ENCODE measurements at places on chromosomes 16 and 17. TPM values are rescaled to one million over a fixed set of nuclear protein-coding genes. Genes with fewer than 3 reads are reported as not detected.

The PIK3R5 gene
- total RNA-seq, result 7.5 TPM

The SF3B3 gene
- 95.1 TPM for total RNA-seq

GRCh38 chr17:72033334-72033733, 87.5 kb upstream of the SOX9 start:
- no peaks in the 10 kb centered on the region for H3K4me1 ChIP-seq
- H3K36me3 ChIP-seq, result no peaks in the 10 kb centered on the region
- H3K4me3 ChIP-seq, result no peak overlapping the region

DNA sequence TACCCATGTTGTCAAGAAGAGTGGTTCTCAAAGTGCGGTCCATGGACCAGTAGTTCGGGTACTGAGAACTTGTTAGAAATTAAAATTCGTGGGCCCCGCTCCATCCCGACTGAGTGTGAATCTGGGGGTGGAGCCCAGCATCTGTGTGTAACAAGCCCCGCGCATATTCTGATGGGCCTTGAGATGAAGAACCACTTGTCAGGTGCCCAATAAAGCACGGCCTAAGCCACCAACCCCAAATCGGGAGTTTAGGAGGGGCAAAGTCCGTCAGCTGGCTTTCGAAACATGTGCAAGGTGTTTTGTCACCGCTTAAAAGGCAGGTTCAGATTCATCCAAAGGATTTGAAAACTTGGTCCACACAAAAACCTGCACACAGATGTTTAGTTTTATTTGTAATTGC, 29.5 kb downstream of the PSMD12 start:
- H3K4me3 ChIP-seq, result no peak overlapping the region
- H3K4me1 ChIP-seq, result no peaks in the 10 kb centered on the region
- no peak for DNase-seq

DNA sequence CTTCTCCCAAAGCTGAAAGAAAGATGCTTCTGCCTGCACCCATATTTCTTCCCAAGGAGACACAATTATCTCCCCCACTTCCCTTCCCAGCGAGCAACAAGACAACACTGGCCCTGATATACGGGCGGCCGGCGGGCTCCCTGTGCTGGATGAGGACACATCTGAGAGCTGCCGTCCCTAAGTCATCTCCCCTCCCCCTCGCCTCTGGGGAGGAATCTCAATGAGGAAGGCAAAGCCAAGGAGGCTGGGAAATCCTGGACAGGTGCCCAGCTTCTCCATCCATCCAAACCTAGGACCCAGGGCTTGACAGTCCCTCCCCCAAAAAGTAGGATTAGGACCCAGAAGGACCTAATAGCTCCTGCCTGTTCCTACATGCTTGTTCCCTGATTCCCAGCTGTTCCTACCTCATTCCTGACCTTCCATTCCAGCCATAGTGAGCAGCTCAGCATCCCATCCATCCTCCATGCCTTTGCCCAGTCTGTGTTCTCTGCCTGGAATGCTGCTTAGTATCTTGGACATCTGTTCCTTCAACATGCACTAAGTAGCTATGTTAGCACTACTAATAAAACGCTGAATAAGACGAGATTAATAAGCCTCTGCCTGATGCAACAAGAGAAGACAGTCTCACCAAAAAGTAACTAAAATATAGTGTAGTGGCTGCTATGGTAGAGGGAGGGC, 167.9 kb downstream of the CCT6B start:
- no peaks in the 10 kb centered on the region for H3K27me3 ChIP-seq
- no peaks in the 10 kb centered on the region for H3K4me1 ChIP-seq
- H3K4me3 ChIP-seq, result no peak overlapping the region
- no peak overlapping the region for H3K27ac ChIP-seq

DNA sequence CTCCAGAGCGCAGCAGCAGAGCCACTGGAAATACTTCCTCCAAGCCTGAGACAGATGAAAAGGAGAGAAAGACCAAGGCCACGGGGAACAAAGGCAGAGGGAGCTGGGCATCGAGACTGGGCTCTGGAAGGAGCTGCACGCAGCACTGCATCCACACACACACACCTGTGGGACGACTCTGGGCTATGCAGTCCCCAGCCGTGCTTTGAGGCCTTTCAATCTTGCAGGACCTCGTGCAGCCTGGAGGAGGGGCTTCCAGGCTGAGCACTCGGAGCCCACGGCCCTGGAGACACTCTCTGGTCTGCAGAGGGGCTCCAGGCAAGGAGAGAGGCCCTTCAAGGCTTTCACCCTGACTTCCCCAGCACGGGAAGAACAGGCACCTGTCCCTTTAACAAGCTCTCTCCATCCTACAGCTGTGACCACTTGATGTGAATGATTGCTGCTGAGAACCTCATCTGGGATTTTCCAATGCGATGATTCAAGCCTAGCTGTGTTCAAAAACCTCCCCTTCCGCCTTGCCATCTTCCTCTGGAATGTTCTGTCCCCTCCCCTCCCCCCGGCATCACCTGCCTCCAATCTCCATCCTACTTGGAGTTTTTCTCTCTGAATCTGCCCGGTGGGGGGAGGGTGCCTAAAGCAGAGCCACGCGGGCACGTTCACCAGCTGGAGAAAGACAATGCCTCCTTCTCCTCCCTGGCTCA, 37.5 kb downstream of the RBFOX3 start:
- no peak overlapping the region for H3K4me3 ChIP-seq
- H3K27ac ChIP-seq, result no peak overlapping the region
- H3K27me3 ChIP-seq, result no peaks in the 10 kb centered on the region
- H3K36me3 ChIP-seq, result no peaks in the 10 kb centered on the region
- DNase-seq, result no peak
- no peaks in the 10 kb centered on the region for H3K4me1 ChIP-seq

DNA sequence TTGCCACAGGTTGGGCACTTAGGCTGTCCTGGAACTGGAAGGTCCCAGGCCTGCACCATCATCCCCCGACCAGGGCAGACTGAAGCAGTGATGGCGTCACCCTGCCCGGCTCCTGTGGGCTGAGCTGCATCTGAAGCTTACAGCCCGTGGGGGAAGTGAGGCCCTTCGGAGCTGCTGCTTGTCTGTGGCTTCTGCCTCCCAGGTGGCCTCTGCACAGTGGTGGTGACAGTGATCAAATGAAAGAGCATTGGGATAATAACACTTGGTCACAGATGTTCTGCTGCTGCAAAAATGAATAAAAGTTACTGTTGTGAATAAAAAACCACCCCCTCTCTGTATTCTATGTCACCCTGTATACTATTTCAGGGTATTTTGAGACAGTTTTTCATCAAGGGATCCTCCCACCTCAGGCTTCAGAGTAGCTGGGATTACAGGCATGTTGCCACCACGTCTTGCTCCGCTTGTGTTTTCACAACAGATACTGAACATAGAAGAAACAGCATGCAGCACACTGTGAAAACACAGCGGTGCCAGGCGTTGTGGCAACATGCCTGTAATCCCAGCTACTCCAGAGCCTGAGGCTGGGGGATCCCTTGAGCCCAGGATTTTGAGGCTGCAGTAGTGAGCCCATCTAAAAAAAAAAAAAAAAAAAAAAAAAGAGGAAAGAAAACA, 165.0 kb downstream of the LGALS9B start:
- peak; percentile 46 for DNase-seq
- H3K27ac ChIP-seq, result no peak overlapping the region
- H3K4me3 ChIP-seq, result no peak overlapping the region
- no peaks in the 10 kb centered on the region for H3K4me1 ChIP-seq
- no peaks in the 10 kb centered on the region for H3K27me3 ChIP-seq

The KRTAP4-4 gene
- total RNA-seq, result not detected

The MED31 gene
- total RNA-seq, result 8.2 TPM

DNA sequence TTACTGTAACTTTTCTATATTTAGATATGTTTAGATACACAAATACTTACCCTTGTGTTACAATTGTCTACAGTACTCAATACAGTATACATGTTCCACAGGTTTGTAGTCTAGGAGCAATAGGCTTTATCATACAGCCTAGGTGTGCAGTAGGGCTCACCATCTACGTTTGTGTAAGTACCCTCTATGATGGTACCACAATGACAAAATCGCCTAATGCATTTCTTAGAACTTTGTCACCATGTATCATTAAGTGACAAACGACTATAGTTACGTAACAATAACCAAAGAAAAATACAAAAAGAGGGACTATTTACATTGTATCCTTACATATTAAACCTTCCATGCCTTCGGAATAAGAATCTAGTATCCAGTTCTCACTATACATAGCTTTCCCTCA, 8.0 kb downstream of the STAT5B start:
- no peak for DNase-seq
- H3K36me3 ChIP-seq, result no peaks in the 10 kb centered on the region
- peaks cover 13% of the 10 kb centered on the region for H3K4me1 ChIP-seq
- no peak overlapping the region for H3K4me3 ChIP-seq
- H3K27ac ChIP-seq, result no peak overlapping the region

DNA sequence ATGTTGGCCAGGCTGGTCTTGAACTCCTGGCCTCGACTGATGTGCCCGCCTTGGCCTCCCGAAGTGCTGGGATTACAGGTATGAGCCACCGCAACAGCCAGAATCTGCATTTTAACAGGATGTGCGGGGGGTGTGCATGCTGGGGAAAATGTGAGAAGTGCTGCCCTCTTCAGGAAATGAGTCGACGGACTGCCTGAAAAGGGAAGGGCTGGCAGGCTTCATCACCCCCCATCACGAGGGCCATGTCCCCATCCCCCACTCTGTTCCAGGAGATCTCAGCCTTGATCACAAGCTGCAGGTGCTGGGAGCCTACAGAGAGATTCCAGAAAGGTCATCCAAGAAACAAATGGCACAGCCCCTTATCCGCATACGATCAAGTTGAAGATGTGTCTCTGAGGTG, 195.3 kb upstream of the RPL38 start:
- no peak for DNase-seq
- H3K36me3 ChIP-seq, result no peaks in the 10 kb centered on the region
- H3K4me3 ChIP-seq, result no peak overlapping the region
- H3K27me3 ChIP-seq, result no peaks in the 10 kb centered on the region
- H3K27ac ChIP-seq, result no peak overlapping the region

DNA sequence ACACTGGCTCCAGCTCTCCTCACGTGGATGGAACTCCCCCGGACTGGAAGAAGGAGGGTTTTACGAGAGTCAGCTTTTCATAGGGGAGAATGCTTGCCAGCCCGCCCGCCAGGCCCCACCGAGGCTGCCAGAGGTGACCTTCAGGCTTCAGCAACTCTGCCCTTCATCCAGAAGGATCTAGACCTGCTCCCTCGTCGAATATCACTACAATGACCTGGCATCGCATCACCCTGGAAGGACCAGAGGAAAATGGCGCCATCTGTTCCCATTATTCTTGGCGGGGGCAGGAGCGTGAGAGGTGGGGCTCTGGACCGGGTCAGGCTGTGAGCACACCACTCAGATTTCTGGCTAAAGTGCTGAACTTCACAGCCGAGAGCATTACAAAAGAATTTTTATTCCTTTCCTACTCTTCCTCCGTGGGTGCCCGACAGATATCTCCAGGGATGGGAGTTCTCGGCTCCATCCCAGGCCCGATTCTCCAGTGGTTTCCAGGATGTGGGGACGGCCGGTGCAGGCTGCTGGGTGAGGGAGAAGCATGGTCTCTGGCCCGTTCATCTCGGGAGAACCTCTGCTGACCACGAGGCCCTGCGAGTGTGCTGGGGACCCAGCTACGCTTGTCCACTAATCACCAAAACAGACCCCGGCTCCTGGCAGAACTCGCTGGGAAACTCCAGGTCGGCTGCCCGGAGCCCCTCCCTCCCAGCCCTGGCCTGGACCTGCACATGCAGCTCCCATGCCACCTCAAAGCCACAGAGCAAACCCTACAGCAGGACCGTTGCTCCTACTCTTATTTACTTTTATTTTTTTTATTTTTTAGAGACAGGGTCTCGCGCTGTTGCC, 36.8 kb upstream of the ZNF469 start:
- H3K36me3 ChIP-seq, result no peaks in the 10 kb centered on the region
- no peak for DNase-seq
- H3K27ac ChIP-seq, result no peak overlapping the region
- no peaks in the 10 kb centered on the region for H3K27me3 ChIP-seq
- no peak overlapping the region for H3K4me3 ChIP-seq

DNA sequence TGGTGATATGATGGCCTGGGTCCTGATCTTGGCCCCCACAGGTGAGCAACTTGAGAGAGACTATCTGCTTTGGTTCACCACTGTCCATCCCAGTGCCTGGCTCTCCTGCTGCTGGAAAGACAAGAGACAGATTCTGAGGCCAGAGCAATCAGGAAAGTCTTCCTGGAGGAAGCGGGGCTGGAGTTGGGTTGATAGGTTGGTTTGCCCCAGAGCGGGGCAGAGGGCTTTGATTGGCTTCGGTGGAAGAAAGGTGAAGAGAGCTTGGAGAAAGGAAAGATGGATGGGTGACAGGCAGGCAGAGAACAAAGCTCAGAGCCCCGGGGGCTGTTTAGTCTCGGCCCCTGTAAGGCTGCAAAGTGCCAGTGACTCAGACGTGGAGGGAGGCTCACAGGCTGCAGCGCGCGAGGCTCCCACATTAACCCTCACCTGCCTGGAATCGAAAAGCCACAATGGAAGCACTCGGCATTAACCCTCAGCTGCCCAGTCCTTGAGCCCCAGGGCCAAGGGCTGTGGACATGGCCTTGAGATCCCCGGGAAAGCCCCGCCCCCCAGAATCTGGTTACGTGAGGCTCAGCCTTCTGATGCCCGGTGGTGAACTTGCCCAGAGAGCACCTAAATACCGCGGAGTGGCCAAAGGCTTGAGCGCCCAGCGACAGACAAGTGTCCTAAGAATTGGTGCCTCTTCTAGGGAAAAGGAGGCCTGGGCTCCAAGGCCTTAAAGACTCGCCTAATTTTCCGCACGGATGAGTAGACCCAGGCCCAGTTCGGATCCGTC, 996 bp upstream of the CPNE2 start:
- H3K27ac ChIP-seq, result peak overlapping the region; percentile 71
- no peaks in the 10 kb centered on the region for H3K27me3 ChIP-seq
- peak; percentile 67 for DNase-seq
- H3K36me3 ChIP-seq, result no peaks in the 10 kb centered on the region
- H3K4me3 ChIP-seq, result peak overlapping the region; percentile 78

GRCh38 chr17:2438823-2439222, 38.0 kb upstream of the MNT start:
- no peaks in the 10 kb centered on the region for H3K27me3 ChIP-seq
- no peaks in the 10 kb centered on the region for H3K4me1 ChIP-seq
- no peak for DNase-seq
- H3K27ac ChIP-seq, result no peak overlapping the region

All from right atrium auricular region (tissue), 2 donors.